Thoracic aorta endothelial cell (primary cell): ENCODE measurements at places on chromosomes 13 and 19. TPM values are rescaled to one million over a fixed set of nuclear protein-coding genes. Genes with fewer than 3 reads are reported as not detected.

Gene ZNF431
- 7.2 and 7.8 TPM in 2 replicates for total RNA-seq

Gene LRFN3
- 4.4 and 6.1 TPM in 2 replicates for total RNA-seq

Gene ZNF737
- total RNA-seq = 9.6 and 12.6 TPM in 2 replicates

Gene NLRP4
- total RNA-seq = not detected in 2 replicates

Gene CEACAM3
- not detected in 2 replicates for total RNA-seq

Gene ZNF345
- total RNA-seq = 3.2 and 4.6 TPM in 2 replicates

Gene IFI30
- 0.93 and 1.5 TPM in 2 replicates for total RNA-seq

Gene FUT3
- total RNA-seq = not detected in 2 replicates

Gene CACNG8
- 1.0 and 1.1 TPM in 2 replicates for total RNA-seq

Gene PINLYP
- total RNA-seq = 0.22 and 0.27 TPM in 2 replicates

Gene ZNF563
- 0.43 and 1.7 TPM in 2 replicates for total RNA-seq

Gene WBP4
- total RNA-seq = 10.3 and 11.0 TPM in 2 replicates

Gene LPAR6
- 17.9 and 18.4 TPM in 2 replicates for total RNA-seq

Gene CADM4
- 1.6 and 1.7 TPM in 2 replicates for total RNA-seq

Gene FCER2
- total RNA-seq = not detected in 2 replicates

Gene NALCN
- 4.1 and 15.1 TPM in 2 replicates for total RNA-seq

Gene MBNL2
- 125 and 144 TPM in 2 replicates for total RNA-seq

Gene ZNF836
- total RNA-seq = 4.7 and 6.9 TPM in 2 replicates

Gene RGS9BP
- 0.13 and 0.22 TPM in 2 replicates for total RNA-seq

Gene TSSK6
- 0.57 and 1.1 TPM in 2 replicates for total RNA-seq

Gene ANGPTL8
- not detected in 2 replicates for total RNA-seq

Gene ZNF728
- total RNA-seq = 0.07 TPM in 1 of 2 replicates, not detected in the other

Gene RBM42
- 55.2 and 59.3 TPM in 2 replicates for total RNA-seq

Gene OR1I1
- total RNA-seq = not detected in 2 replicates

Gene NAT14
- total RNA-seq = 8.9 and 9.6 TPM in 2 replicates

Gene AKAP11
- total RNA-seq = 34.0 and 42.4 TPM in 2 replicates

Gene DCLK1
- 3.5 and 8.5 TPM in 2 replicates for total RNA-seq

Gene ZNF570
- 5.5 and 7.0 TPM in 2 replicates for total RNA-seq

Gene RNF225
- 0.14 and 0.27 TPM in 2 replicates for total RNA-seq
